Muscle of back (tissue), 13 donors: ENCODE measurements at places on chromosomes 3 and 15.
A peak's percentile ranks its signal among the peaks of the same experiment; 100 is the strongest.

DNA sequence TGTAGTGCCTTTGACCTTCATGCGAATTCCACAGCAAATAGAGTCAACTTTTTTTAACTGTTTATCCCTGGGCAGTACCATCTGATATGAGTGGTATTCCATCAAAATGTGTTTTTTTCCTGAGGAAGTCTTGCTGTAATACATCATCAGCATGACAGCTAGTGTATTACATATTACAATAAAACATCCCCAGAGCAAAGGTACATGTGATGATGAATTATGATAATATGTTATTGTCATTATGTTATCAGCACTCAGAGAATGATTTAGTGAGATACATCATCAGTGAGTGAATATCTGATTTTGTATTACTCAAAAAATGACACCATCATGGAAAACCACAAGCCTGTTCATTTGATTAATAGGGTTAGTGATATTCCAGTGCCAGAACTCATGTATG lies 69.7 kb upstream of the ARL6 start:
- DNase-seq: no peak

GRCh38 chr3:123286308-123287023 lies 84.7 kb downstream of the SEC22A start:
- peak; percentile 68 for DNase-seq

DNA sequence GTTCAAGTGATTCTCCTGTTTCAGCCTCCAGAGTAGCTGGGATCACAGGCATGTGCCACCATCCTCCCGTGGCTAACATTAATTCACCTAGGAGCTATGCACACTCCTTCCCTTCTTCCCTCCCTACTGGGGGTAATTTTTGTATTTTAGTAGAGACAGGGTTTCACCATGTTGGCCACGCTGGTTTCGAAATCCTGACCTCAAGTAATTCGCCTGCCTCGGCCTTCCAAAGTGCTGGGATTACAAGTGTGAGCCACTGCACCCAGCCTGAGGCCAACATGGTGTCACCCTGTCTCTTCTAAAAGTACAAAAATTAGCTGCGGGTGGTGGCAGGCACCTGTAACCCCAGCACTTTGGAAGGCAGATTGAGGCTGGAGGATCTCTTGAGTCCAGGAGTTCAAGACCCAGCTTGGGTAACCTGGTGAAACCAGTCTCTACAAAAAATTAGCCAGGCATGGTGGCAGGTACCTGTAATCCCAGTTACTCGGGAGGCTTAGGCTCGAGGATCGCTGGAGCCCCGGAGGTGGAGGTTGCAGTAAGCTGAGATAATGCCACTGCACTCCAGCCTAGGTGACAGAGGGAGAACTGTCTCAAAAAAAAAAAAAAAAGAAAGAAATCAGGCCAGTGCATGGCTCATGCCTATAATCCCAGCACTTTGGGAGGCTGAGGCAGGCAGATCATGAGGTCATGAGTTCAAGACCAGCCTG lies 6.1 kb downstream of the RNU5B-1 start:
- no peak for DNase-seq

DNA sequence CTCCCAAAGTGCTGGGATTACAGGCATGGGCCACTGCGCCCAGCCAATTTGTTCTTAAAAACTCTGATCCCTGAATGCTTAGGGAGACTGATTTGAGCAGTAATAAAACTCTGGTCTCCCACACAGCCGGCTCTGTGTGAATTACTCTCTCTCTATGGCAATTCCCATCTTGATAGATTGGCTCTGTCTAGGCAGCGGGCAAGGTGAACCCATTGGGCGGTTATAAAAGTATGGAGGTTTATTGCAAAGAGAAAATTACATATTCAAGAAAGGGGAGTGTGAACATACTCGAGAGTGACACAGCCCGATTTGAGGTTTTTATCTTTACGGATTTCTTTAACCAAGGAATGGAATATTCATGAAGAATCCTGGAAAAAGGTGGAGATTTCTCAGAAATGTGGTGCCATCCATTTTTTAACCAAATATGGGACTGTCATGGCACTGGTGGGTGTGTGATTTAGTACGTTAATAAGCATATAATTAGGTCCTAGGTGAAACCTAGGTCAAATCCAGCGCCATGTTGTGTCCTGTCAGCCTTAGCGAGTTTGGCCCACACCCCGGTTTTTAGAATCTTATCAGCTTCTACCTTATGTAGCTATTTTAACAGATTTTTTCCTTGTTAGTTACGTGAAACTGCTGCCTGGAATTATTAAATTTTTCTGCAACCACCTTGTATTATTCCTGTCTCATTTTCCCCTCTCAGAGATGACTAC lies 7.2 kb upstream of the GMPS start:
- DNase-seq: no peak

DNA sequence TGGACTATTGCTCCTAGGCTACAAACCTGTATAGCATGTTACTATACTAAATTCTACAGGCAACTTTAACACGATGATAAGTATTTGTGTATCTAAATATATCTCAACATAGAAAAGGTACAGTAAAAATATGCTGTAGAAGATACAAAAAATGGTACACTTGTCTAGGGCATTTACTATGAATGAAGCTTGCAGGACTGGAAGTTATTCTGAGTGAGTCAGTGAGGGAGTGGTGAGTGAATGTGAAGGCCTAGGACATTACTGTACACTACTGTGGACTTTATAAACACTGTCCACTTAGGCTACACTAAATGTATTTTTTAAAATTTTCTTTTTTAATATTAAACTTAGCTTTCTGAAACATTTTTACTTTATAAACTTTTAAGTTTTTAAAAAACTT lies 140.5 kb upstream of the SGO1 start:
- DNase-seq: no peak

DNA sequence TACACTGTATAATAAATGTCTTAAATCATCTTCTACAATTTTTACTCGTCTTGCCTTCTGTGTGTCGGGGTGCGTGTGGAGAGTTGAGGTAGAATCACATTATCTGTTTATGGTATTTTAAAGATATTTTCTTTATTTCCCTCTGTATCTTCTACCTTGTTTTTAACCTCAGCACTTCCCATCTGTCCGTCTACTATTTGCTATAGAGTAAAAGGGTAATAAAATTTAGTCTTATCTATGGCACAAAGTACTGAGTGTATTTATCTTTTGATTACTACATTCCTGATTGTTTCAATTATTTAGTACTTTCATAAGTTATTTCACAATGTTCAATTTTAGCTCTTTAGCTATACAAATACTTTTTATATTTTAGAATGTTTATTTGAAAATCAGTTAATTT lies 62.2 kb downstream of the TRPC1 start:
- DNase-seq: no peak
